ENCODE measurements at places on chromosomes 6 and 20.

DNA sequence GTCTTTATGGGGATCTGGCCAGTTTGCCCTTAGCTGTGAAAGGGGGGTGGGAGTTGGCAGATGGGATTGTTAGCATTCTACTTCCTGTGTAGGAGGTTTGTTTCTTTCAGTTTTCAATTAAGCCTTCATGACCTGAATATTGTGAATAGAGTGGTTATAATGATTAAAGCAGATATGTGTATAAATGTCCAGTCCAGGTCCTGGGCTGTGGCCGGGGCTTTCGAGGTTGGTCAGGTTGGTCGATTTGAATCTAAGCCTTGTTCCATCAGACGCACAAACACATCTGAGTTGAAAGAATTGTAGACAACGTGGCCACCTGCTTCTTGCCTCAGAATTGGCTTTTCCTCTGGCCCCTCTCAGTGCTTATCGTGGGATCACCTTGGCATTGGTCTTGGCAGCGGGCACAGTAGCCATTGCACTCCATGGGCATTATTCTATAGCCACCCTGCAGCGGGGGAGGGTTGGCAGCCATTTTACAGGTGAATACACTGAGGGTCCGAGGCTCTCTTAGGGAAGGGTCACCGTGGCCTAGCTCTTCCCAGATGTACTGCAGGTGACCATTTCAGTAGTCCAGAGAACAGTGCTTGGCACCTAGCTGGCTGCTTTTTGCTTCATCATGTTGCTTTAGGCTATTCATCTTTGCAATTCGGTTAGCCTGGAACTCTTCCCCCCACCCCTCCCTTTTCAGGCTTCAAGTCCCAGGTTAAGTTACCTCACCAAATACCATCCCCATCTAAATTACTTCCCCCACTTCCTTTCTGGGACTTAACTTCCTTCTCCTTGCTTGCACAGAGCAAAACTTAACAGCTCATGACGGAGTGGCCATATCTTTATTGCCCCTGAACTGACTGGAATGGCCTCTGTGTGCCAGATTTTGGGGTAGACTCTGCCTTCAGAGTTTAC, 1.1 kb downstream of the RNF114 start:
- DNase-seq = no peak

GRCh38 chr6:25942561-25943147, 12.2 kb upstream of the SLC17A2 start:
- DNase-seq = no peak

DNA sequence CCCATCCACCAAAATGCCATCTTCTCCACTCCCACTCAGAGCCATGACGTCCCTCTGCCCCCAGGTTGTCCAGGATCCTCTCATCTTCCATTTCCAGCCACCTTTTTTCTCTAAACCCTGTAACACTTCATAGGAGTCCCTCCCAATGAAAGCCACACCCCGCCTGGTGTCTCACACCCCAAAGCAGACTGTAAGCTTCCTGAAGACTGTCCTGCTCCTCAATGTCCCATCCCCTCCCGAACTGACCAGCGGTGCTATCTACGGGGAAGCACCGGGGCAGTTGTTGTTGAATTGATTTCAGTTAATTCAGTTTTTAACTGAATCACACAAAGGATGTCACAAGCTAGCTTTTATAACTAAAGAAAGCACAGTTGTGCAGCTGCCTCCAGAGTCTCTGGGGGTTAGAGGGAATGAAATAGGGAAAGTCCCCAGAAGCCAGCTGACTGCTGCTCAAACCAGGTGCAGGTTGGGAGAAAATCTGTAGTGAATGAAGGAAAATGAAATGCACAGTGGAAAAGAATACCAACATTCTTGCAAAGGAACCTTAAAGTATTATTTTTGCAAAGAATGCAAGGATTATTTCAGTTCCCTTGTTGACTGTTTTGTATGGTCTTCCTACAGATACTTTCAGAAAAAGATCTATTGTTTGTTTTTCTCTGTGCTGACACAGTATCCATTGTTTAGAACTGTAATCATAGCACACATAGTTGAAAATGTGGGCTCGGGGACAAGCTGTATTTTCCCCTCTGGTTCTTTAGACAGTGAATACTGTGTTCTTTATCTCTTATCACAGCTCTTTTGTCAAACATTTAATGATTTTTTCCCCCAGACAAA, 222.6 kb upstream of the QKI start:
- no peak for DNase-seq

DNA sequence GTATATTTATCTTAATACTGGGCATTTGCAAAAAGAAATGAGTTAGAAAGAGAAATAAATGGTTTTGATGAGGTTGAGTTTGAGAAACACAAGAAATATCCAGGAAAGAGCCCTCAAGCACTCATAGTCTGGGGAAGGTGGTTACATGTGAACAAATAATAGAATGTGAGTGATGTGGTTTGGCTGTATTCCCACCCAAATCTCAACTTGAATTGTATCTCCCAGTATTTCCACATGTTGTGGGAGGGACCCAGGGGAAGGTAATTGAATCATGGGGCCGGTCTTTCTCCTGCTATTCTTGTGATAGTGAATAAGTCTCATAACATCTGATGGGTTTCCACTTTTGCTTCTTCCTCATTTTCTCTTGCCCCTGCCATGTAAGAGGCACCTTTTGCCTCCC, 334.1 kb downstream of the COL12A1 start:
- DNase-seq = no peak

GRCh38 chr20:2701671-2702081, 9.1 kb downstream of the EBF4 start:
- DNase-seq = no peak

GRCh38 chr6:149941583-149942460, at the start of gene ULBP2:
TSS of gene ULBP2 (plus strand) at chr6:149942014. CDS start at chr6:149942073, 59 bp downstream.
- DNase-seq = peak; percentile 52

DNA sequence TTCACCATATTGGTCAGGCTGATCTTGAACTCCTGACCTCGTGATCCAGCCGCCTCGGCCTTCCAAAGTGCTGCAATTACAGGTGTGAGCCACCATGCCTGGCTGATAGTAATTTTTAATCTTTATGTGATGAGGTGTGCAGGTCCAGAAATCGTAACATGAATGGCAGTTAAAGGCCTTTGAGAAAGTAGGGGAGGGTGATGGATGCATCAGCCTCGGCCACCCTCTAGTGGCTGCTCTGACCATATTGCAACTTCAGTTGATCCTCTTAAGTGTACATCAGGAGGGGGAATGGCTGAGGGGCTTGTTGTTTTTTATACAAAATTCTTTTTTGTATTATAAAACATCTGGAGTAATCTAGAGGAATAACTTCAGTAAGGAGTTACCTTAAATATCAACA, 193.0 kb downstream of the ZFAND3 start:
- DNase-seq = no peak

DNA sequence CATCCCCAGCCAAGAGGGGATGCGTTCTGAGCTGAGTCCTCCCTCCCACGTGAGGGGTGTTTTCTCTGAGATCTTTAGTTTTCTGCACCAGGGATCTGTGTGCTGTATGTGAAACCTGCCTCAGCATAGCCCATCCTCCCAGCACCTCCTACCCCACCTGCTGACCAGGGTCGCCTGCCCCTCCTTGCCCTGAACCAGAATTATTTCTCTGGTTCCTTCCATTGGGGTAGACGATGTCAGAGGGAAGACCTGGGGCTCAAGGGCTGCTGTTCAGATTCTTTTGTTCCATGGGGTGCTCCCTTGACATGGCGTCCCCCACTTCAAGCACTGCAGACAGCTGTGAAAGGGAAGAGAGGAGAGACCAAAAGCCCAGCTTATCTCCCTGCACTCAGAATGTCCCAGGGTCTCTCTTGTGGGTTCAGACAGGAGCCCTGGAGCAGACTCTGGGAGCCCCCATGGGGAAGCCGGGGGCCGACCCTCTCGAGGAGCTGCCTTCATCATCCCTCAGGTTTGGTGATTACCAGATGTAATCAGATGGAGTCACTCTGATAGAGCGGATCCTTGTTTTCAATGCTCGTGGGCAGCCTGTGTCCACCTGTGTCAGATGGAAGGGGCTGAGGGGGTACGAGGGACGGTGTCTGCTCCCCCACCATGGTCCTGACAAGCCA, 74.3 kb downstream of the ERMARD start:
- no peak for DNase-seq

- DNase-seq = no peak
Observed at GRCh38 chr6:50712291-50712690, 1.0 kb upstream of the TFAP2D start.

DNA sequence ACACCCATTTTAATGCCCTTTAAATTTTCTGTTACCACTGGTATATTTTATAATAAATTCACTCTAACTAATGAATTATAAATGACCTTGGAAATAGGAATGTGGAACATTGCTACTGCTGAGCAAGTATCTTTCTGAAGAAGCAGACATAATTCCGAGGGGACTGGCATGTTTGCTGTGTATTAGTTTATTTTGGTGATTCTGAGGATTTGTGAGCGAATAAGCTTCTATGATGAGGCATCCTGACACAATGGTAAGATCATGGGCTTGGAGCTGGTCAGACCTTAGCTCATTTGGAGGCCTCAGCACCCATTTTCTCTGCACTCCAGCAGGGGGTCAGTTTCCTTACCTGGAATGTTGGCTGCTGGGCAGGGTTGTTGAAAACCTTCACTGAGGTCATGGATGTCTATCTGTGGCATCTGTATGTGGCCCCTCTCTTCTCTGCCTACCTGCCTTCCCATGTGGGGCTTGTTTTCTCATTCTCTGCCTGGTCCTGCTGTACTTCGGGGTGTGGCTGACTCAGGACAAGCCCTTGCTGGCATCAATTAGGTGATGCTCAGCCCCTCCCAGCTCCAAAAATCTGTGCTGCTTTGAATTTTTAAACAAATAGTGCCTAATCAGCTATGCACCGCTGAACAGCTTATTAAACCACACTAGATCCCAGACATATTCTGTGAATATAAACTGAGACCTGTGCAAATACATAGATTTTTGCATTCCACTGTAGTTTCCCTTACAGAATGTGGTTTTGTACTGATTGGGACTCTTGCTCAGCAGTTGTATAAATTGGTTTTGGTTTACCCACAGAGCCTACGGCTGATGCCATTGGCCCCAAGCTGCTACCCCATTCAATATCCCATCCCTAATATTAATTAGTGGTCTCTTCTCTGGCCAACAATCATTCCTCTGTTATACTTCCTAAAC, 10.7 kb downstream of the ARID1B start:
- no peak for DNase-seq

GRCh38 chr20:44384423-44385027, 29.0 kb downstream of the HNF4A start:
- DNase-seq = no peak

- no peak for DNase-seq
Observed at GRCh38 chr6:11731423-11731822, 47.2 kb downstream of the ADTRP start.

DNA sequence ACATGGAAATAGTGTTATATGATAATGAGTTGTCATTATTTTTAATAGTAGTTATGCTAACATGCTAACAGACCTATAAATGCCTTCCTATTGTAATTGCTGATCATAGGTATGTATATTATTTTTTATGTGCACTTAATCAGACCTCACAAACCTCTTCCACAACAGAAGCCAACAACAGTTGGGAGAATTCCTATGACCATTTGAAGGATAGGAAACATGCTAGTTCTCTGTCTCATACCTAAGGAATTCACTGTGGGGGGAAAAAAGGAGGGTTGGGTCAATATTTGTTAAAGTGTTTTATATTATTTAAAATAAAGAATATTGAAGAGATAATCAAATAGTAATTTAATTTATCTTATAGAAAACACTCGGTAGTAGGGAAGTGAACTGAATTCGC, 990.9 kb downstream of the EPHA7 start:
- DNase-seq = no peak

GRCh38 chr6:1201547-1202200, 110.2 kb upstream of the FOXQ1 start:
- no peak for DNase-seq

DNA sequence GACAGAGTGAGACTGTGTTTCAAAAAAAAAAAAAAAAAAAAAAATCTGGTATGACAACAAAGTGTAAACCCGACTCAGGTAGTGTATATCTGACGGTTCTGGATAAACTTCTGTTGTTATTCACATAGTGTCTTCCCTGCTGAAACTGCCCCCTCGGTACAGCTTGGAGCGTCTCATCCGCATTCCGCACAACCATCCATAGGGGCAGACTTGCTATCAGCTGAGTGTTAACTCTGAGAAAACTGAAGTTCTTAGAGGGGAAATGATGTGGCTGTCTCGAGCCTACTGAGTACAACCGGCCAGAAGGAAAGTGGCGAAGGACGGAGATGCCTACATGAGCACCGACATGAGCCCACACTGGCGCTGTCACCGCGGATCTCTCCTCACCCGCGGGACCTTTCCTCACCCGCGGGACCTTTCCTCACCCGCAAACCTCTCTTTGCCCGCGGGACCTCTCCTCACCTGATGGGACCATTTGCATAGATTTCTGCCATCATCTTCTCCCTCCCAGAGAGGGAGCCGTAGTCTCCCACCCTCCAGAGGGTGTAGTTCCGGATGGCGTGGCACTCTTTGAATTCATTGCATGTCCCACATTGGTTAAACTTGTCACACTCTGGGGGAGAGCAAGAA, 9.8 kb downstream of the CTSZ start:
- DNase-seq = no peak

GRCh38 chr6:170173335-170173881, 117.5 kb downstream of the DLL1 start:
- DNase-seq = no peak

- no peak for DNase-seq
Observed at GRCh38 chr20:19540392-19540791, 217.7 kb upstream of the RIN2 start.

DNA sequence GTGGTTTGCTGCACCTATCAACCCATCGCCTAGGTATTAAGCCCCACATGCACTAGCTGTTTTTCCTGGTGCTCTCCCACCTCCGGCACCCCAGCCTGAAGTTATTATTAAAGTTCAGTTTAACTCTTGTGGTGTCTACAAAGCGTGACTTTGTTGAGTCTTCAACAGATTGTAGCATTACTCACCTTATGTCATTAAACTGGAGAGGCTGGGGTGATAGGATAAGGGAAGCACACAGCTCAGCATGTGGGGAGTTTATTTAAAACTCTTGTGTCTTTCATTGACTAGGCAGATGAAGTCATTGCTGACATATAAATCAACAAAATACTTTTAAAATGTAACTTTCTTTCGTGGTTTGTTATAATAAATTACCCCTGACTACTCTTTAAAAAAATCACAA, 84.7 kb upstream of the GCM1 start:
- no peak for DNase-seq

DNA sequence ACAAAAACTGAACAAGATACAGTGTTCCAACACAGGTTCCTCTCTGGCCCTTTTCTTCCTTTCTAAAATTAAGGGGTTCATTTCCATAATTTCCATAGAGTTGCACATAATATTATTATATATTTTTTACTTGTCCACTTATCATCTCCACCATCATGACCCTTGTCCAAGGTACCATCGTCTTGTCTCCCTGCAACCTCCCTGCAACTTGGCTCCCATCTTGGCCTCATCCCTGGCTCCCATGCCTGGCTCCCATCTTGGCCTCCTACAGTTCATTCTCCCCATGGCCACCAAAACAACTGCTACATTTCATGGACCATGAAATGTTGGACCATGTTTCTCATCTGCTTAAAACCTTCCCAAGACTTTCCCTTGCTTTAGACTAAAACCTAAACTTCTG, 3.1 kb upstream of the KCNB1 start:
- no peak for DNase-seq

- DNase-seq = no peak
Observed at GRCh38 chr6:150813319-150813992, 52.0 kb upstream of the MTHFD1L start.

Data from nucleus accumbens (tissue), 56 donors.